Activated T-cell treated with anti-CD3 and anti-CD28 coated beads, Interleukin-2, amount 50 U/mL, for 4 hours (primary cell): ENCODE measurements at places on chromosomes 11 and 22.
A peak's percentile ranks its signal among the peaks of the same experiment; 100 is the strongest.

DNA sequence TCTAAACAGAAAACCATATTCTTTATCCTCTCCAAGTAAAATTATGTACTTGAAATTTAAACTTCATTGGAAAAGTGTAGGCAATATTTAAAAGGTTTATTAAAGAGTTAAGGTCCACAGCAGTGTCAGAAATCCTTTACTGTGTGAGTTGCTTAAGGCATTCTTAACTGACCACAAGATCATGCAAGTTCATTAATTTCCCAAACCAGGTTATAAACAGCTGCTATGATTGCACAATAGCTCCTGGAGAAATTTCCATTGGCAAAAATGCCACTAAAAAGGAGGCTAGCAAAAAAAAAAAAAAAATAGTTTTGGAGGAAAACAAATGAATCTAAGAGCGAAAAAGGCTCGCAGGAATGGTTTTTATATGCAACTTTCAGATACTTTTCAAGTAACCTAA lies 106.2 kb downstream of the ETS1 start:
- DNase-seq, result no peak

DNA sequence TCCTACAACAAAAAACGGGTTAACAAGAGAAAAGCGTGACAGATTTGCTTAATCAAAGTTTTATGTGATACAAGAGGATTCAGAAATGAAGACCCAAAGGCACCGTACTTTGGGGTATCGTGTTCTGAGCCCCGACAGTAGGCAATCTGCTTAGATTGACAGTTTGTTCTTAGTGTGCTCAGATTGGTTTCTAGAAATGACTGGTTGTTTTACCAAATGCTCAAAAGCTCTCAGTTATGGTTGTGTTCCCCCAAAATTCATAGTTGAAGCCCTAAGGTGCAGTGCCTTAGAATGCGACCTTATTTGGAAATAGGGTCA lies 102.7 kb downstream of the RASSF10 start:
- DNase-seq, result no peak

- no peak for DNase-seq
These were observed 62.0 kb upstream of the UCP3 start for GRCh38 chr11:74070723-74071492.

GRCh38 chr11:94938095-94939055 lies 35.0 kb downstream of the CWC15 start:
- DNase-seq, result no peak

DNA sequence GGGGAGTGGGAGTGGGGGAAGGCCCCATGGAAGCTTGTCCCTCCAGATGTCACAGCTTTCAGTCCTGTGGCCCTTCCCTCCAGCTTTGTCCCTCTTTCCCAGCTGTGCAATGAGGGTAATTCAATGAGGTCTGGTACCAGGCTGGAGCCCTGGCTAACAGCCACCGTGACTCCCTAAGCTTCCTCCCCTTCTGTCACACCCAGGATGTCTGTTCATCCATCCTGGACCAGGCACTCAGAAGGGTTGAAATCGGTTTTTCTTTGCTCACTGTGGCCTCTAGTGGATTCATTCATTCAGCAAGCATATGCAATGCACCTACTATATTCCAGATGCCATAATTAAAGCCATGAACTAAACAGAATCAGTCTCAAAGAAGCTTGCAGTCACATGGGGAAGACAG lies 38.7 kb downstream of the SYT13 start:
- no peak for DNase-seq

GRCh38 chr11:34226210-34226609 lies 120.8 kb downstream of the NAT10 start:
- no peak for DNase-seq

- DNase-seq, result no peak
These were observed 13.0 kb downstream of the MAML2 start for GRCh38 chr11:96329855-96330510.

DNA sequence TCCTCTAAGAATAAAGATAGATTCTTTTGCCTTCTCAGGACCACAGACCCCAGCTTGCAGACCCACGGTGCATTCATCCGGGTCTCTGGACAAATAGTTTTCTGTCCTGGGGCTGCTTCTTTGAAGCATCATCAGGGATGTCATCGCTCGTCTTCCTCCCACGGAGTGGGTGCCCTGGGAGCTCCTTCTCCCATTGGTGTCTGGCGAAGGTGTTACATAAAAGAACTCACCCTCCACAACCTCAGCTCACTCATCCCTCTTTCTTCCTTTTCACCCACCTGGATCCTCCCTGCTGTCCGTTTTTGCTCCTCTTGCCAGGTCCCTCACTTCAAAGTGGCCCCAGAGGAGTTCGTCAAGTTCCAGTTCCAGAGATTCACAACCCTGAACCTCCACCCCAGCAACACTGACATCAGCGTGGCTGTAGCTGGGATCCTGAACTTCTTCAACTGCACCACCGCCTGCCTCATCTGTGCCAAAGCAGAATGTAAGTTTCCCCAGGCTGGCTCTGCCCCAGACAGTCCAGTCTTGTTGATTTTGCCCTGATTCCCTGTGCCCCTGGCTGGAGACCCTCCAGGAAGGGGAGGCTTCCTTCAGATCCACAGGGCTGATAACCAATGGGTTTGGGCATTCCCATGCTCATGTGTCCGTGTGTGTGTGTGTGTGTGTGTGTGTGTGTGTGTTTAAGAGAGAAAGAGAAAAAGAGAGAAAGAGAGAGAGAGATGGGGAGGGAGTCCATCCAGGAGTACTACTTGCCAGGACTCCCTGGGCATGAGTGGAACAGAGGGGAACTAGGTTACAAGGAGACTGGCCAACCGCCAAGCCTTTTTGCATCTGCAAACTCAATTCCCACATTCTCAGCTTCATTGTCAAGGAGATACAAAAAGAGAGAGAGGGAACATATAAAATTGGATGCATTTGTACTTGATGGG lies 204.2 kb upstream of the TBCEL start:
- no peak for DNase-seq

GRCh38 chr22:44676441-44677352 lies 25.3 kb upstream of the PRR5 start:
- DNase-seq, result no peak

DNA sequence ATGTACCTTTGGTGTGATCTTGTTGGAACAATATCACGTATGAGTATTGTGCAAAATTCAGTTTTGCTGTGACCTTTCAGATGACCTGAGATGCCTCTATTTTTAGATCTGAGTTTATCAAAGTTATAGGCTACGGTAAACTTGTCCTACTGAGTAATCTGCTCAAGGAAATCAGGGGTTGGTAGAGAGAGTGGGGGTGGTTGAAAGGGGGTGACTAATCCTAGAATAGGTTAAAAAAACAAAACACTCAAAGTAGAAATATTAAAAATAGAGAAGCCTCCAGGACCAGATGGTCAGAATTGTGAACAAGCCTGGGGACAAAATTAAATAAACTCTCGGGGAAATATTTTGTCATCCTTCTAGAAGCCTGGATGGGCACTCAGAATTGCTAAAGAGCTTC lies 59.9 kb upstream of the C11orf87 start:
- no peak for DNase-seq

DNA sequence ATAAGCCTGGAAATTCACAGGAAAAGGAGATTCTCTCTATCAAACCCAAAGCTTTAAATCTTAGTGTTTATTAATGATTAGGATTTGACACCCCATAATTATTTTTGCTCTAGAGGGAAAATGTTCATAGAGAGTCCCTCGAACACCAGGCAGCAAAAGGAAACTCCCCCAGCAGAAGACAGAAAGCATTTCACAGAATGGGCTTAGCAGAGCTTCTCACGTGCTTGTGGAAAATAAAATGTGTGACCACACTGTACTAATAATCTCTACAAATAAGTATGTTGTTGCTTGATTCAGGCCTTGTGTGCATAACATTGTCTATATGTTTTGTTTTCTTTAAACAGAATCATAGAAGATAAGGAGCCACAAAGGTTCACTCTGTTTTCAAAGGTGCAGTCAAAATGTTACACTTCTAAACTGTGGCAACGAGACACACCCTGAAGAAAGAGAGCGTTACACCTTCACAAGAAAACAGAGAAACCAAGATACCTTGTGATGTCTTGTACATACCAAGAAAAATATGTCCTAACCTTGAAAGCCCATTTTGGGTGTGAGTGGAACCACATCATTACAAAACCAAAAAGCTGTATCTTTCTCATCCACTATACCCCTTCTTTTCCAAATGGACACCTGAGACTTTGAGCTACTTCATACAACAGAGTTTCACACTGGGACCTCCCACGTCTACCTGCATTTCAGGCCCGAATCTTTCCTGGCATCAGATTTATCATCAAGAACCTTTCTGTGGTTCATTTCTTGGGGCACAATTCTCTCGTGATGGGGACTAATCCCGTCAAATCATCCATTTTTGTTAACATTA lies 282.5 kb downstream of the ETS1 start:
- no peak for DNase-seq

DNA sequence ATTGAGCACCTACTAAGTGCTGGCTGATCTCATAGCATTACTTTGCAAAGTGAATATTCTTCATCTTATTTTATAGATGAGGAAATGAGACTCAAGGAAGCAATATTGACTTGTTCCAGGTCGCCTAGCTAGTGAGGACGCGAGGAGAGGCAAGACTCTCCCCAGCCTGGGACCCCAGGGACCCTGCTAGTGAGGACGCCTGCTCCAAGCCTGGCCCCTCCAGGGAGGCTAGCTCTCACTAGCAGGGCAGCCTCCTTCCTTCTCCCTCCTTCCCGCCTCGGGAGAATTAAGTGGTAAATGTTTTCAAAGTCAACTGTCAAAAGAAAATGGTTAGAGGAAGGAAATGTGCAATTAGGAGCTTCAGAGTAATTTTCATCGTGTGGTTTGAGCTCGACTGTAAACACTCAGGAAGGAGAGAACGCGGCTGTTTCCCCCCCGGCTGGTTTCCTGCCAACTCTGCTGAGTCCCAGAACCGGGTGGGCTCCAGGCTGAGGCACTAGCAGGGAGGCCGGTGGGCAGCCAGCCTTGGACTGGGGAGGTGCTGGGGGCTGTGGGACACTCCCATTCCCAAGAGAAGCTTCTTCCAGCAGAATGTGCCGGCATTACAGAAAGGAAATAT lies 17.9 kb downstream of the MYEOV start:
- DNase-seq, result no peak

- DNase-seq, result no peak
These were observed 715.5 kb downstream of the BRD1 start for GRCh38 chr22:49112176-49112575.

- DNase-seq, result peak; percentile 86
These were observed at the start of gene SELENOO for GRCh38 chr22:50200461-50201190. Gene SELENOO (plus strand): TSS chr22:50201011. CDS start chr22:50201037, 26 bp downstream.

- no peak for DNase-seq
These were observed 86.1 kb downstream of the ADAMTS15 start for GRCh38 chr11:130534551-130534950.

GRCh38 chr11:17846852-17847453 lies 112.4 kb downstream of the KCNC1 start:
- DNase-seq, result no peak
